ENCODE measurements at places on chromosomes 5 and 9.
A peak's percentile ranks its signal among the peaks of the same experiment; 100 is the strongest.

DNA sequence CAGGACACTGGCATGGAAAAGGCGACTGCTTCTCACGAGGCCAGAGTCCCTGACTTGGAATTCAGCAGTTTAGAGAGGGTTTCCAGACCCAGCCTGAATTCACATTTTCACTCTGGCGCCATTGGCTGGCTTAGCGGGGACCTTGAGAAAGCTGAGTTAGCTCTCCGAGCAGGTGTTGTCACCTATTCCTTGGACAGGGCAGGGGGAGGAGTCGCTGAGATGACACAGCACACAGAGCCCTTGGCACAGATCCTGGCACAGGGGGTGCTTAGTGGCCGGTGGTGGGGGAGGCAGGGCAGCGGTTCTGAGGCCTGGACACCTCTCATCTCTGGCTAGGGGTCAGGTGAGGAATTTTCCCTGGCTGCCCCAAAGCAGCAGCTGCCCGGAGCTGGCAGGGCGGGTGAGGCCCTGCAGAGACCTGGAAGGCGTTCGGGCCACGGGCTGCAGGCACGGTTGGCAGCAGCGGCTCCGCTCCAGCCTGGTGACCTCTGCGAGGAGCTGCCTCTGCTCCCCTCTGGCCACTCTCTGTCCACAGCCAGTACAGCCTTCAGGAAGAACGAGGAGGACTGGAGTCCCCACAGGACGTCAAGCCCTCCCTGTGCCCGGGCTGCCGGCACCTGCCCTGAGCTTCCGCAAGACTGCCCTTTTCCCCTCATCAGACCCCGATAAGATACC is 72.4 kb upstream of the RAPGEF1 start:
- no peak for DNase-seq

DNA sequence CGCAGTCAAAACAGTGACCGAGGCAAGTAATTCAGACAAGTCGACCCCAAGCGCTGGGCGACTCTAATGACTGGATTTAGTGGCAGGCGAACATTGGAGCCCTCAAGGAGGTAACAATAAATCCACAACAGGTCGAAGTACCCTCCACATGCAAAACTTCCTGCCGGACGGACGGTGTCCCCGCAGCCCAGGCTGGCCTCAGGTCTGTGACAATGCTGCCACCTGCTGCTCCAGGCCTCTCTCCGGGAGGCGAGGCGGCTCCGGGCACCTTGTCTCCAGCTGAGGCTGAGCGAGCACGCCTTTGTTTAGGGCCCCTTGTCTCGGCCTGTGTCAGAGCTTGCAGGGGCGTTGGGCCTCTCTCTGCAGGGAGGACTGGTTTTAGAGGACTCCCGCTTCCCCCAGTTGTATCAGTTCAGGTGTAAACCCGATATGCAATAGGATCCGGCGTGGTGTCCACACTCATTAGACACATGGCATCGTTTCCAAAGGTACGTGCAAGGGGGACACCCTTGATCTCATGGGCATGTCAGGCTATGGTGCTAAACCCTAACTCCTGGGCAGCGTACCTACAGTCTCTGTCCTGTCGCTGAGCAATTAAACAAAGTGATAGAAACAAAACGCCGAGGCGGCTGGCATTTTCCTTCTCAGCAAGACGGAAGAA is 628.0 kb upstream of the ADAMTS16 start:
- DNase-seq = no peak

- no peak for DNase-seq
These were observed 540.0 kb downstream of the KCTD16 start for GRCh38 chr5:144710637-144711036.

GRCh38 chr9:25702536-25702935 is 24.3 kb upstream of the TUSC1 start:
- no peak for DNase-seq

DNA sequence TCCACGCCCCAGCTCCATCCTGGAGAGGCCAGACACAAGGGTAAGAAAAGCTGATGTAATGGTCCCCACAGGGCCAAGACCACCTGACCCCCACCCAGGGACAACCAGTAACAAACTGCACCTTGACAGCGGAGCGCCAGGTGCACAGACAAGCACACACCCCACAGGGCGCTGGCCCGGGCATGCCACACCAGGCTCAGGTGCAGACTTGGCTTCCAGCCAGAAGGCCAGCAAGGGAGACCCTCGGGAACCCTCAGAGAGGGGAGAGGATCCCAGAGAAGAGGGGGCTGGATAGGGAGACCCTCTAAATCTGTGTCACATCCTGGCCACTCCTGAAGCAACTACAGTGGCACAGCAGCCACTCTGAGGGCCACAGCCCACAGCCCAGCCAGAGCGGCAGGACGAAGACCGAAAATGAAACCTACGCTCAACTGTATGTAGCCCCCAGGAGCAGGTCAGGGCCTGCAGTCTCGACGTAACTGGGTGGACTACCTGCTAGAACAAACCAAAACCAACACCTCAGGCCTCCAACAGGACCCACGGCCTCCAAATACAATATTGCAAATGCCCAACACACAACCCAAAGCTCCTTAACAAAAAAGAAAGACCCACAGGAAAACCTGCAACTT is 18.5 kb downstream of the CAMSAP1 start:
- DNase-seq = no peak

DNA sequence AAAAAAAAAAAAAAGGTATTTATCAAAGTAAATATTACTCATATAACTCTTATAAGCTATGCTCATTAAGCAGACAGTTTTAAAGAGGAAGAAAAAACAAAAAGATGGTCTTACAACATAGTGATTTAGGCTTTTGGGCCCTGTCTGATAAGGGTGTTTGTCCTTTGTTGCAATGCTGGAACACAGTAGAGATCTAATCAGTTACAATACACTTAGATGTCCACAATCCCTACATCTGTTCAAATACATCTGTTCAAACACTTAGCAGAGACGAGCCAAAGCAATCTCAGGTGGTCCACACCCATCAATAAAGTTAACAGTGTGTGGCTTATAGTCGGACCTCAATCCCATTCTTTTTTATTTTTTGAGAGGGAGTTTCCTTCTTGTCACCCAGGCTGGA is 11.0 kb downstream of the PRXL2C start:
- no peak for DNase-seq

DNA sequence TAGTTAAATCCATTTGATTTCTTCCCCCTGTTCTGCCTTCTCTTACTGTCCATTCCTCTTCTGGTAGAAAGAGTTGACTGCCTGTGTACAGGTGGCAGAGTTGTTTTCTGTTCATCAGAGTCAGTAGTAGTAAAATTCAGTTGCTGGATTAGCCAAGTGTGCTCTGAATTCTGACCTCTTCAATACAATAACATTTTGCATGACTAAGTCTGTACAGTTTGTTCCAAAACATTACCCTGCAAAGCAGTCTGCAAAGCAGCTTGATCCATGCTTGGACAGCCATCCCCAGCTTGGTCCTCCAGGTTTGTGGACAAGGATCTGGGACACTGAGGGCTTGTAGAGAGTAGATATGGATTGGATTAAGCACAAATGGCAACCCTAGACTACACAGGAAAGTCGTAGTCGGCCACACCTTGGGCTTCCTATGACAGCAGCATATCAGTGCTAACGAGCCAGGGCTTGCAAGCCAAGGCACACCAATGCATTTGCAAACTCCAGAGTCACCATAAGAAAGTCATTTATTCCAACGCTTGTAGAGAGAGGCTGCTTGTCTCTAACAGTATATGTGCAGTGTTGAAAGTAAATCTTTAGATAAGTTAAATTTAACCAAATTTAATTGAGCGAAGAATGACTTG is 25.2 kb downstream of the IL12B start:
- DNase-seq = no peak

DNA sequence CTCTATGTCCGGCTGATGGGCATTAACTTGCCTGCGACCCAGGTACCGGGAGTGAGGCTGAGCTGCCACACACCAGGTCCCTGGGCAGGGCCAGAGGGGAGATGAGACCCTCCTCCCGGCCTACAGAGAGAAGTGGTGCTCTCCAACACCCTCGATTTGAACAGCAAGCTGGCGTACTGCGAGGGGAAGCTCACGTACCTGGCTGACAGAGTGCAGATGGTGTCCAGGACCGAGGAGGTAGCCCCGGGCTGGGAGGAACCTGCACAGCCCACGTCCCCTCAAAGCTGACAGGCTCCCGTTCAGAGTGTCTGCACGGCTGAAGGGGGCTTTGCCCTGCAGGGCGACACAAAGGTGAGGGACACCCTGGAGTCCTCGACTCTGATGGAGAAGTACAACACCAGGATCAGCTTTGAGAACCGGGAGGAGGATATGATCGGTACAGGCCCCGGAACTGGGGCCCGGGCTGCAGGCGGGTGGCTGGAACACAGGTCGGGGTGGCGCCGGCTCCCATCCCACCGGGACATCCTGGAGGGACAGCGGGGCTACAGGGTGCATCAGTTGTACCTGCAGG is 1.0 kb upstream of the RABL6 start:
- no peak for DNase-seq

GRCh38 chr9:3931996-3932906 is 367.6 kb downstream of the GLIS3 start:
- no peak for DNase-seq

GRCh38 chr5:164617290-164617689 is 1111.9 kb downstream of the MAT2B start:
- DNase-seq = no peak

- no peak for DNase-seq
These were observed 15.9 kb upstream of the TRIM14 start for GRCh38 chr9:98134702-98135557.

- no peak for DNase-seq
These were observed 110.4 kb downstream of the ZNF354C start for GRCh38 chr5:179170606-179171005.

DNA sequence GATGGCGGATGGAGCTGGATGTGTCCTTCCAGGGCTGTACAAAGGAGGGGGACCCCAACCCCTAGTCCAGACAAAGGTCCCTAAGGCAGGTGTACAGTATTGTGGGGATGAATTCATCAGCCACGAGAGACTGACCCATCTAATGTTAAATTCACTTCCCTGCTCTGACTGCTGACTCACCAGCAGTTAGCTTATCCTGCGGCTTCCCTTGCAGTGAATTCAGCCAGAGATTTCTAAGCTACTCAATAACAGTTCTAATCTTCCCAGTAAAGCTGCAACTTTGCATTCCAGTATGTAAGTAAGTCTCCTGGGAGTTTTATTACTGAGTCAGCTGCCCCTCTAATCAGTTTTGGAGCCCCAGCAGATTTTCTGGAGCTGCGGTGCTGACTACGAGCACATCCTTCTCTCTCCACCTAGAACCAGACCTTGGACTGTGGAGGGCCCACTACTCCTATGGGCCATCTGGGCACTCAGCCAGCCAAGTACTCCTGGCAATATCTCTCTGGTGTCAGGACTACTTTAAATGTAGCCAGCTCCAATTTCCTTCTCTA is 16.1 kb downstream of the B4GALT1 start:
- DNase-seq = no peak

GRCh38 chr9:109475526-109475925 is 22.6 kb downstream of the PTPN3 start:
- DNase-seq = no peak

DNA sequence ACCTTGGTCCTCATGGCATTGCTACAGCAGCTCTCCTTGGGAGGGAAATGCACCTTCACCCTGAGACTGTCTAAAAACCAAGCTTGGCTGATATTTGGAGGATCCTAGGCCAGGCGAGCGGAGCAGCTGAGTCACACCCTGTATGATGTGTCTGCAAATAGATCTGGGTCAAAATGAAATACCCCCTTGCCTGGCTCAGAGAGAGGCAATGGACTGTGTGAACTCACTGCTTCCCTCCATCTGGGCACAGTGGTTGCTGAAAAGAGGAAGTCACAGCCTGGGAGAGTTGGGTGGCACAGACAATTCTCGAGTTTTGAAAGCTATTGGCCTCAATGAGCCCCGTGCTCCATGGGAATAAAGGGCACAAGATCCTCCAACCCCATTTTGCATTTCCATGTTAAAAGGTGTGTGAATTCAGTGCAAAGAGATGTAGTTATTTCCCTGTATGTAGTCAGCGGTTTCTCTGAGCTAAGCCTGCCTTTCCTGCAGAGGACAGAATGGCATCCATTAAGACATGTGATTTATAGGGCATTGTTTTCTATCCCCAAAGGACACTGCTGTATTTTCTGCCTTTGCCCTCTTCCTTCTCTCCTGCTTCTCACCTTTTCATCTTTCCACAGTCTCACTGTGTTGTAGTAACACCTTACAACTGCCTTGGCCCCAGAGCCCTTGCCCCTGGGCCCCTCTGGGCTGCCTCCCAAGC is 177.2 kb downstream of the GADD45G start:
- DNase-seq = peak; percentile 77

DNA sequence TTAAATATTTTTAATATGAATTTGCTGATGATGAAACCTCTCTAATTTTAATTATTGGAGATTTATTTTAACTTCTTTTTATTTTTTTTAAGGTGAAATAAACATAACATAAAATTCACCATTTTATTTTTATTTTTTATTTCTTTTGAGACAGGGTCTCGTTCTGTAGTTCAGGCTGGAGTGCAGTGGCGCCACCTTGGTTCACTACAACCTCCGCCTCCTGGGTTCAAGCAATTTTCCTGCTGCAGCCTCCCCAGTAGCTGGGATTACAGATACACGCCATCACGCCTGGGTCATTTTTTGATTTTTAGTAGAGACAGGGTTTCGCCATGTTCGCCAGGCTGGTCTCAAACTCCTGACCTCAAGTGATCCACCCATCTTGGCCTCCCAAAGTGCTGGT is 402.9 kb downstream of the PRR16 start:
- no peak for DNase-seq

DNA sequence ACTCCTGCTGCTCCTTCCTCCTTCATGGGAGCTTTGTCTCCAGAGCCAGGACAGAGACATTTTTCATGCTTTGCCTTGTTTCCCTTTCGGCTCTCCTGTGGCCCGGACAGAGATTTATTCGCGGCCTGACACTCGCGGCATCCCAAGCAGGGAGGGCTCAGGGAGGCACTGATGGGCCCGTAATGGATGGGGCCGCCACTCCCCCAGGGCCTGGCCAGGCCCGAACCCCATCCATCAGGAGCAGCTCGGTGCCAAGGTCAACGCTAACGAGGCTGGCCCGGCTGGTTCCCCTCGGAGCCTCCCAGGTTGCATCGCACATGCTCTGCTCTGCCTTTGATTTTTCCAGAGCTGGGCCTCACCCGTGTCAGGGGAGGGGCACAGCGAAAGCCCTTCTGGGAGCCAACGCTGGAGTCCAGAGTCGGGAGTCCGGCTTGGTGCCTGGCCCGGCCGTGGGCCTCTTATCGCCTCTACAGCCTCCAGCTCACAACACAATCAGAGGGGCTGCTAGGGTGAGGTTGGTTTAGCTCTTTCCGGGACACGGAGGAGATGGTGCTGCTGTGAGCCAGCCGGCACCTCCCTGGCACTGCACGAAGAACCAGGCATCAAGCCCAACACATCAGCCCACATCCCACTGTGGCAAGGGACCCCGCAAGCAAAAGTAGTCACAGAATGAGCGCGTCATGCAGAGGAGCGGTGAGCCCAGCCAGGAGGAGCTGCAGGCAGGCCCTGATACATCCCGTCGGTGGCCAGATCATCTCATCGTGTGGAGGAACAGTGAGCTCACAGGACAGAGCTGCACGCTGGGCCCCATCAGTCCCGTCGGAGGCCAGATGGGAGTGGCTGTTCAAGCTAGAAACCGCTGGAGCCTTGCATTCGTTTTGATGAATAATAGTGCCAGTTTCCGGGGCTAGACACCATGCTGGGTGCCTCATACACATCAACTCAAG is 72.2 kb upstream of the BARHL1 start:
- no peak for DNase-seq

GRCh38 chr9:129075996-129076639 is 4.8 kb upstream of the DOLPP1 start:
- DNase-seq = no peak
